ENCODE measurements at places on chromosomes 6 and 20.

- no peak for DNase-seq
Measured at GRCh38 chr6:15504581-15505350, 158.1 kb downstream of the DTNBP1 start.

DNA sequence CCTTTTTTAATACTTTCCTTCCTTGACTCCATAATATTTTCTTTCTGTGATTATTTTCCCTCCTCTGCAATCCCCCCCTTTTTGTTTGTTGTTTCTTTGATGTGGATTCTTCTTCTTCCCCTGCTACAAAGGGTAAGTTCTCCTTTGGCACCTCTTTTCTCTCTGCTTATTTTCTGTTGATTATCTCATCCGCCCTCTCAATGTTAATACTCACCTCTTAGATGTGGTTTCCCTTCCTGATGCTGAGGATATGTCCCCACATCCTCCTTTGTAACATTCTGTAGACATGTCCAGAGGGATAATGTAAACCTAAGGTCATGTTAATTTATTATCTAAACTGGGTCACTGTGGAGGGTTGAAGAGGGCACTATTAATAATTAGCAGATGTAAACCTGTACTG, 17.7 kb downstream of the FLRT3 start:
- DNase-seq, result no peak

- DNase-seq, result no peak
Measured at GRCh38 chr6:409370-409972, 17.9 kb downstream of the IRF4 start.

DNA sequence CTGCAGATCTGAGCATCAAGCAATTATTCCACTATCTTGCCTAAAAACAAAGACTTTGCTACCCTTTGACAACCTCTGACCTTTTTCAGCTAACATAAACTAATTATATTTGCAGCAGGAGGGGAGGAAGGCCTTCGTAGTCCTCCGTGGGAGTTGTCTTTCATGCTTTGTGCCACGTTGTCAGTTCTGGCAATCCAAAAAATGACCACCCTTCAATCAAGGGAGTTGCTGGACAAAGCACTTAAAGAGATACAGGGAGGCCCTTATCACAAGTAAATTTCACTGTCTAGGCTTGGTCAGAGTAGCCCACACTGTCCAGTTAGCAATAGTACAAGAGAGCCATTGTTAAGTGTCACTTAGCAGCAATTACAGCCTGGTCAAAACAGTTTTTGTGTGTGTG, 578.9 kb downstream of the HAO1 start:
- DNase-seq, result no peak

DNA sequence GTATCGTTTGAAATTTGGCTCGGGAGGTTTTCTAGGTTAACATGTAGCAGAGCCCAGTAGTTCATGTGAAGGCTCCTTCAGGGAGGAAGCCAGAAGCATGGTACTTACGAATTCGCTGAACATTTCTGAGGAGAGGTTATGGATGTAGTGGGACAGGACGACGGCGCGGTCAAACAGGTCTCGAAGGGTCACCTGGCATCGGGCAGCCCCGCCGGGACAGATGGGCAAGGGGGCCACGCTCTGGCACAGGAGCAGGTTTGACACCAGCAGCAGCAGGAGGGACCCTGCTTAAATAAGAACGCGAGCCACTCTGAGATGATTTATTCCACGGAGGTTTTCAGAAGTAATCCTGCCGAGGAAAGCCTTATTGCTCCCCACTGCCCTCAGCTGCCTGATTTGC, 2.5 kb downstream of the PRL start:
- DNase-seq, result no peak

GRCh38 chr6:93703431-93703830, 284.1 kb upstream of the EPHA7 start:
- no peak for DNase-seq

GRCh38 chr6:161684731-161685475, 411.0 kb upstream of the AGPAT4 start:
- DNase-seq, result no peak

DNA sequence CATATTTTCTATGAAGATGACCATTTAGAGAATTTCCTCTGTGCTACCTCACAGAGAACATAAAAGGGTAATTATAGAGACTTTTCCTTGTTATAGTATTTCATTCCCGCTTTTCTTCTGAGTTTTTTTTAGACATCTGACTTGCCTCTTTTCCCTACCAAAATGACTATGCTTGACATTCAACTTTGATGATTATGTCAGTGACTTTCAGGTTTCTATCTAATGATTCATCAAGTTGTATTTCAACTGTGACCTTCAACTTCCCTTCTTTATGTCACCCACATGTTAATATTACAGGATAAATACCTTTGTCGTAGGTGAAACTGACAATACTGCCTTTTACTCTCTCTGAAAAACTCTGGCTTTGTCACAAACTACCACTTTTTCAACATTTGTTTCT, 95.3 kb downstream of the MLIP start:
- DNase-seq, result no peak

- DNase-seq, result no peak
Measured at GRCh38 chr6:137677709-137678108, 183.5 kb upstream of the OLIG3 start.

DNA sequence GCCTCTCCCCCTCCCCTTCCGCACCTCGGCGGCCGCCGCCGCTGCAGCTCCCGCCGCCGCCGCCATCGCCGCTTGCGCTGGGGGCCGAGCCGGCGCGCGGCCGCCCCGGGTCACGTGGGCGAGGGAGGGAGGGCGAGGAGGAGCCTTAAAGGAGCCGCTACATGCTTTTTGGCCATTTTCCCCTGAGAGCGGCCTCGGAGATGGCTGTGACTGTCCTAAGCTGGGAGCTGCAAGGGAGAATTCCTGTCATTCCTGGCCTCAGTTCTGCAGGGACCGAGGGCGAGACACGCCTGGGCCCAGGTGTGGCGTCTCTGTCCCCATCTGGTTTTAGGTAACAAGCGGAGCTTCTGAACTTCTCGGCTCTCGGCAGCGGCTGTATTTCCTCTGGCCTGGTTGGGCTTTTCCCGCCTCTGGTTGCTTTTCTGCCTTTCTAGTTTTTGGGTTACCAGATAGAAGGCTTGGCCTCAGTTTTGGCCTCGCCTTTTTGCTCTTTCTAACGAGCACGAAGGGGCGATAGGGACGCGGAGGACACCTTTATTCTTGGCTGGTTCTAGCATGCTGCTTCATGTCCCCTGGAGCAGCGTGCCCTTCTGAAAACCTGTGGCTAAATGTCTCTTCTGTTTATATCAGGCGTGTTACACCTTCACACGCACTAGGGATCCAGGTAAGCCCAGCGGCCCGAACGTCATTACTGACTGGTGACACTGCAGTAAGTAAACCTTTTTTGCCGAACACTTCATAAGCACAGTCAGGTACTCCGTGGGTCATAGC, at the start of gene EHMT2:
EHMT2 (minus strand) TSS at position 87 of the 771 bp plus-strand sequence; CDS start at position 66, 21 bp downstream.
- DNase-seq, result peak; percentile 87

- no peak for DNase-seq
Measured at GRCh38 chr6:151300267-151300991, 60.7 kb downstream of the AKAP12 start.

DNA sequence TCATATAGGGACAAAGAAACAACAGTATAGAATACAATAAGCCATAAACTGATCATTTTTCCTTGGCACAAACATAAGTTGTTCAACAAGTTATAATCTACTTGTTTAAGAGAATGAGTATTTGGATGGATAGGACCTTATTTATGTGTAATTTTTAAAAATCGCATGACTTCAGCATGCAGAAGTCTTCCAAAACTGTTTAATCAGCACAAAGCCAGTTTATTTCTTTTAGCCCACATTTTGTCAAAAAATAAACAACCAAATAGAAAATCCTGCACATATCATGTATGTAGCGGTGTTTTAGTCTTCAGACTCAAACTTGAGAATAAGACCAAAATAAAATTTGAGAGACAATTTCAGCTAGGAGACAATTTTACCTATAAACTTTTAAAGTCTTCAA, 304.7 kb downstream of the TRDN start:
- DNase-seq, result no peak

- no peak for DNase-seq
Measured at GRCh38 chr6:73460056-73460455, 1.5 kb upstream of the MTO1 start.

DNA sequence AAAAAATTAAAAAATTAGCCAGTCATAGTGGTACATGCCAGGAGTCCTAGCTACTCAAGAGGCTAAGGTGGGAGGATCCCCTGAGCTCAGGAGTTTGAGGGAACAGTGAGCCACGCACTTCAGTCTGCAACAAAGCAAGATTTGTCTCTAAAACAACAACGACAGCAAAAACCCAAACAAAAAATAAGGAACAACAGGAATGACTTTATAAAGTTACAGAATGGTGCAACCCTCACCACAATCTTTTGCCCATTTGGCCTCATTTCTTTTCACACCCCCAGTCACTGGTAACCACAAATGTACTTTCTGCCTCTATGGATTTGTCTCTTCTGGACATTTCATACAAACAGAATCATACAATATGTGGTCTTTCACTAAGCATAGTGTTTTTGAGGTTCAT, 16.7 kb upstream of the ZFAND3 start:
- DNase-seq, result no peak
